ENCODE measurements at places on chromosomes 6 and 20.
A peak's percentile ranks its signal among the peaks of the same experiment; 100 is the strongest.

DNA sequence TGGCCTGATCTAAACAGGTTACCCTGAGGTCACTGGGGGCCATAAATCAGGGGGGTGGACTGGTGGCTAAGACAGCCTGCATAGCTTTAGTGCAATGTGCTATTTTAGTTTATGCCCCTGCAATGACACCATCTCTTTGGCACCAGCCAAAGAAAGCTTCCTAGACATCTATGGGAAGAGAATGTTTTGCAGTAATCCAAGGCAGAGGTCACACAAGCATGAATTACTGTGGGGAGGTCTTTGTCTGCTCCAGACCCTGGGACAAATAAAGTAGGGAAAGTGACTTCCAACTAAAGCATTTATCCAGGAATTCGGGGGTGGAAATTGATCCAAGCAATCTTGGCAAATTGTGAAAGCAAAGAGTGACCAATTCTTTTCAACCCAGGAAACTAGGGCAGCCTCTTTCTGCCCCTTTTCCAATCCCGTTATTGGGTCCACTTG lies 5.3 kb downstream of the RIPOR2 start:
- peak; percentile 42 for DNase-seq

GRCh38 chr6:137769797-137770362 lies 97.2 kb upstream of the TNFAIP3 start:
- DNase-seq = no peak

- no peak for DNase-seq
Observed at GRCh38 chr6:93194480-93194879, 224.9 kb downstream of the EPHA7 start.

- no peak for DNase-seq
Observed at GRCh38 chr6:42049116-42049809, 1.1 kb upstream of the TAF8 start.

DNA sequence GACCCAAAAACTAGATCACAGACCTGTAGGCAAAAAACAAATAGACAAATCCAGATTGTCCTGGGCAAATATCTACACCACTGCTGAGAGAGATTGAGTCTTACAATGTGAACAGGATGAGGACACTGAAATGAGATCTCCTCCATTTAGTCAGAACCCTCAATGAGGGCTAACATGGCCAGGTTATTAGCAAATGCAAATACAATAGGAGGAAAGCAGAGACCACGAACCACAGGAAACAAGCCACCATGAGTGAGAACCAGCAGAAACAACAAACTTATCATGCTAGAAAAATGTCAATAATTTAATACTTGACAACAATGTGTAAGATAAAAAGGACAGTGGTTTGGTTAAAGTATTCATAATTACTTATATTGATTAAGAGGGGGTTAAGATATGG lies 162.8 kb downstream of the SYNE1 start:
- DNase-seq = no peak

DNA sequence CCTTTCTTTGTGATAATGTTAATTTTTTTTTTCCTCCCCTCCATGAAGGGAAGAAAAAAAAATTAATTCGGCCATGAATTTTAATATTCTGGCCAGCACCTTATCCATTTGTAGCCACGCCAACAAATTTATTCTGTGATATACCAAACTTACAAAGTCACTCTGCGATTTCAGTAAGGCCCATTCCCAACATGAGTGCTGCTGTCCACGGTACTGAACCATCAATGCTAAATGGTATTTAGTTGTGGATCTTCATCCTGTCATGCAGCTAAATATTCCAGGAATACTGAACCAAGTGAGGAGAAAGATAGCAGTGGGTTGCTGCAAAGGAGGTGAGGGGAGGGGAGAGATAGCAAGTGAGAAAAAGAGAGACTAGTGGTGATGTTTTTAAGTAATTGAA lies 19.5 kb upstream of the RSPH4A start:
- no peak for DNase-seq

GRCh38 chr6:129140526-129140925 lies 257.6 kb downstream of the LAMA2 start:
- DNase-seq = no peak

DNA sequence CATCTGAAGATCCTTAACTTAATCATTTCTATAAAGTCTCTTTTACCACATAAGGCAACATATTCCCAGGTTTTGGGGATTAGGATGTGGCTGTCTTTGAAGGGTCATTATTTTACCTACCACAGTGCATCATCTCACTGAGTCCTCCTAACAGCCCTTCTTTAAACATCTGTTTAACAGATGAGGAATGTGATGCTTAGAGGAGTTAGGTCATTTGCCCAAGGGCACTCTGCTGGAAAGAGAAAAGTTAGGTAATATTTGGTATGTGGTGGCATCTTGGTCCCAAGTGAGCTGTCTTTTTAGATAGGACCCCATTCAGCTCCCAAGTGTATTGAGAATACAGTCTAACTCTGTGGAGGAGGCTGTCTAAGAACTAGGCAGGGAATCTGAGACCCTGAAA lies 11.0 kb downstream of the MMP24 start:
- no peak for DNase-seq

DNA sequence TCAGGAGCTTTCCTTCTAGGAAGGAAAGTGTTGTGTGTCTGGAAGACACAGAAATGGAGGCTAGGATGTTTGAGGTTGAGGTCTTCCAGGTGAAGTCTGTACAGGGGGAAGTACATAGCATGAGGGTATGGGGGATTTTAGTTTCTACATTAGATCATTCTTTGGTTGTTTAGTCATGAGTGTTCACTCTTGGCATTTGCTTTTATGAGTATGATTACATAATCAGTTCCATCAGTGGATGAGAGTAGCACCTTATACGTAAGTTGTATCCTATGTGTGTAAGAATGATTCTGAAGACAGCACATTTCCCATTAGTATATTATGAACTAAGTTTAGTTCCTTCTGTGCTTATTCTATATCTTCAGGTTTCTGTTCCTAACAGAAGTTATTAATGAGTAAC lies 1.9 kb downstream of the CDYL start:
- DNase-seq = no peak

- no peak for DNase-seq
Observed at GRCh38 chr6:159190460-159190859, 21.3 kb downstream of the FNDC1 start.

DNA sequence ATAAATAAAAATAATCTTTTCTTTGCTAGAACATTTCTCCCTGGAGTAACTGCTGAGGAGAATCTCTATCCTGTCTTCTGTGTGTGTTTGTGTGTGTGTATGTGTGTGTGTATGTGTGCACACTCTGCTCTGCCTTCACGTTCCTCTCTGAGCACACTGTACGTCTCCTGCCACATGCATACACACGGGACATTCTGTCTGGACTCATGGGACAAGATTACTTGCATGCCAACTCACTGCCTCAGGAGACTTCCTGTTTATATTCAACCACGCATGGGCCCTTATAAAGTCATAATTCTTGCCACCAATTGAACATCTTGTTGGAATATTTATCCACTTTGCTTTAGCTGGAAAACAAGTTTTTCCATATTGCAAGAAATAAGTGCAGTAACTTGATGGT lies 930.6 kb downstream of the KIF16B start:
- peak; percentile 29 for DNase-seq

GRCh38 chr6:117947234-117947633 lies 40.2 kb downstream of the SLC35F1 start:
- no peak for DNase-seq

- DNase-seq = no peak
Observed at GRCh38 chr6:143685653-143686052, 7.9 kb downstream of the PHACTR2 start.

GRCh38 chr6:105324386-105324950 lies 78.4 kb downstream of the PREP start:
- DNase-seq = no peak

DNA sequence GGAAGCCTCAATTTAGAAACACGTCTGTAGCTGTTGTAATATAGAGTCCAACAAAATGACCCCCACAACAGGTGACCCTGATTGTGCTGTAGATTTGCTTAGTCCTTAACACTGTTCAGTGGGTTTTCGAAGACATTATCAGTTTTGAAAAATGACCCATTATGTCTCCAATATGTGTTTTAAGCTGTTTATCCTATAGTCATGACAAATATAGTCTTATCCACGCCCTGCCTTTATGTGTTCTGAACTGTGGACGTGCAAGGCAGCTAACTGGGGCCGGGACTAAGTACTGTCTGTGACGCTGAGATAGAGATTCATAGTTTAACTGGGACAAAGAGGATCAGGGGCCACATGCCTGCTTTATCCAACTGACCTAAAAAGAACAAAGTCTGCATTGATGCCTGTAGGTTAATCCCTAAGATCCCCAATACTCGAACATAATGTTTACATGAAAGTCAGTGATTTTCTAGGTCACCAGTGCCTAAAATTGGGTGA lies 192.4 kb downstream of the CD83 start:
- DNase-seq = no peak

GRCh38 chr6:10453596-10453995 lies 38.7 kb upstream of the TFAP2A start:
- no peak for DNase-seq

DNA sequence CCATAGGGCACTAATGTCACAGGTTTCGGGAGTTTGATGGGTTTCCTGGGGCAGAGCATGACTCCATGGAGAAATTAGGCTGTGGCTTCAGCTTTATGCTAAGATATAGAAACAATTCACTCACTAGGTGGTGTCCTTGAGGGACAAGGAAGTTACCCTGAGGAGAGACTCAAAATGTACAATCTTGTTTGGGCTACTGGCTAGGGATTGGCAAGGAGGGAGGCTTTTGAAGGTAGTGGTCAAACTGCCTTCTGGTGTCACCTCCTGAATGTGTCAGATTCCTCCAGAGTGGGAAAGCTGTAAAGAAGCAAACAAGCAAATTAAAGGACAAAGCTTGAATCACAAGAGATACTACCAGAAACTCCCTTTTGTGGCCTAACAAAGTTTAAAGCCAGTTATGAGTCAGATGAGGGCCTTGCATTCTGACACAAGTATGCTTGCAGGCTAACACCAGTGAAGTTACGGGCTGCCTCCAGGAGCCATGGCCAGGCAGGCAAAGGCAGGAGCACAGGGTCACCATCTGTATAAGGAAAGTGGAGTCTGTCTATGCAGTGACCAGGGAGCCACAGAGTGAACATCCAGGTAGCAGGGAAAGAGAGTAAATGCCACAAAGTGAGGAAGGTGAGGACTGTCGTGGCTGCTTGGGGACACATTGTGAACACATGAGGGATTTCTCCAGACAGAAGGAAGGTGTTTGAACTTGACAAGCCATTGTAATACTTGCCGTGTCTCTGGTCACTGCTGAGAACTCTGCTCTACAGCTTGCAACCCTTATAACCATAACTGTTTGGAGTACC lies 107.7 kb upstream of the DTNBP1 start:
- DNase-seq = no peak

DNA sequence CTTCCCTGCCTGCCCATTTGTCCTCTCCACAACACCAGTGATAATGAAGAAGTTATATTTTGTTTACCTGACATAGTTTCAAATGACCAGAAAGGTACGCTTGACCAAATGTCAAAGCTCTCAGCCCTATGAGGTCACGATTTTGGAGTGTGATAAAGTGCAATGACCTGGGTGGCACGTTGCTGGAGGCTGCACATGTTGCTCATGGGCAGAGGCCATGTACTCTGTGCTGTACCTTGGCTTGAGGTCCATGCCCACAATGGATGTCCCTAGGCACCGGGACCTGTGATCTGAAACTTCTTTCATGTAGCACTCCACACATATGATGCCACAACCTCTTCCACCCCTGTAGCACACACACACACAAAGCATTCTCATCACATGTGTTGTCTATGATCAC lies 164.0 kb upstream of the HEY2 start:
- no peak for DNase-seq

DNA sequence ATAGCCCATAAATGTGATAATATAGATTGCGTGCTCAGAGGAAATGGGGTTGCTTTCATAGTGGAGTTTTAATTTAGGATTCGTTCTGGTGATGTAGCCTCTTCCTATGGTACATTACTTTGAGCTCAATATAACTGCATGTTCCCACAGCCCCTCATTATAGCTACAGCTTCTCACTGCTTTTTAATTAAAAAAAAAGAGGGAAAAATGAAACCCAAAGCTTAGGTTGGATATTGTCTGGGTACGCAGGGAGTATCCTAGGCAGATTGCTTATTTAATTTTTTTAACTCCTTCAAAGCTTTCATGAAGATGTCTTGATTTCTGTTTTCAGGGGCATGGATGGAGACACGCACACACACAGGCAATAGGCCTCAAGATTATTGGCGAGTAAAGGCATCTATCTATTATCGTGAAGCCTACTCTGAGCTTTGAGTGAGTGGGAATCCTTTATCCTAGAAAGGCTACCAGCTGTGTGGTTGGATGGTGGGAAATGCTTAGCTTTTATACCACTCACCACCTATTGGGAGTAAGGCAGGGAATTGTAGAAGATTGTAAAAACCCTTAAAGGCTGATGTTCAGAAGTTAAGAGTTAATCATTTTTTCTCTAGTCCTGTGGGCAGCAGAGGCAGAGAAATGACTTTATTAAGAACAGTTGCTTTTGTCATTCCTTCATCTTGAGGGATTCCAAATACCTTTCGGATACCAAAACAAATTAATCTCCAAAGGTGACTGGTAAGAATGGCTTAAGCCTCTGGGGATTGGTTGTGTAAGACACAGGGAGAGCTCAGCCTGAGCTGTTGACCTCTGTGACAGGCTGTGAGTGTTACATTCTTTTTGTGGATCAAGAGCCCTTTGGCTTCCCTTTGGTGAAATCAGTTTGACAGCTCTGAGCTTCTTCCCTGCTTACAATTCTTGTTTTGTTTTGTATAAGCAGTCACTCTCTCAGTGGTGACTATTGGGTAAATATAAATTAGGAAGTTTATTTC lies 33.4 kb downstream of the CTNNBL1 start:
- no peak for DNase-seq

DNA sequence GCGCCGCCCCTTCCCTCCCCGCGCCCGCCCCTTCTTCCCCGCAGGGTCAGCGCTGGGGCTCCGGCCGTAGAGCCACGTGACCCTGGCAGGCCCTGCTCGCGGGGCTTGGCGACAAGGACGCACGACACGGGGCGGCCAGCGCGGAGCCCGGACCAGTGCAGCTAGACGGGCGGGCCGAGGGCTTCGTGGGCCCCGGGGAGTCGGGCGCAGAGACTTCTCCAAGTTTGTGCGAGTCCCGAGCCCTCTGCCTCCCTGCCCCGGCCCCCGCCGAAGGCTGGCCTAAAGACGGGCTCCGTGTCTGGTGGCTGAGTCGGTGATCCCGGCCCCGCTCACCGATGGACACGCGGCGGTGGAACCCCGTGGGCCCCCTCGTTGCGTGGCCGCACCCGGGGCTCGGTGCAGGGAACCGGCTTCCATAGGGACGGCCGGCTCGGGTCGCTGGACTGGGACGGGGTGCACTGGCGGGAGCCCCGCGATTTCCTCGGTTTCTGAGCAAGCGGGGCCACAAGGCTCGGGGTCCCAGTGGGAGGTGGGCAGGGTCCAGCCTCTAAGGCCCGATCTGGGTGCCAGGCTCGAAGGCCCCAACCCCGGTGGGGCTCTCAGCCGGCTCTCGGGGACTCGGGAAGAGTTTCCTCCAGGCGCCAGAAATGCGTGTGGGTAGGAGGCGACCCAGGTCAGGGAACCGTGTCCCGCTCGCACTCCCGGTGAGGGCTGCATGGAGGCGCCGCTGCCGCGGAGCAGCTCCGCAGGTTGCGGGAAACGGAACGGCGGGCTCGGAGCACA lies 452 bp upstream of the GATA5 start:
- DNase-seq = no peak

- no peak for DNase-seq
Observed at GRCh38 chr6:64113704-64114103, 478.1 kb downstream of the PHF3 start.

All from hepatic stellate cell (primary cell).